Upper lobe of right lung (tissue), 1 donor: ENCODE measurements at places on chromosomes 13 and 19. TPM values are rescaled to one million over a fixed set of nuclear protein-coding genes. Genes with fewer than 3 reads are reported as not detected.

The LHFPL6 gene
- 80.0 TPM for total RNA-seq

The CRB3 gene
- 48.4 TPM for total RNA-seq

The INTS6 gene
- total RNA-seq: 34.3 TPM

The DAND5 gene
- total RNA-seq: not detected

DNA sequence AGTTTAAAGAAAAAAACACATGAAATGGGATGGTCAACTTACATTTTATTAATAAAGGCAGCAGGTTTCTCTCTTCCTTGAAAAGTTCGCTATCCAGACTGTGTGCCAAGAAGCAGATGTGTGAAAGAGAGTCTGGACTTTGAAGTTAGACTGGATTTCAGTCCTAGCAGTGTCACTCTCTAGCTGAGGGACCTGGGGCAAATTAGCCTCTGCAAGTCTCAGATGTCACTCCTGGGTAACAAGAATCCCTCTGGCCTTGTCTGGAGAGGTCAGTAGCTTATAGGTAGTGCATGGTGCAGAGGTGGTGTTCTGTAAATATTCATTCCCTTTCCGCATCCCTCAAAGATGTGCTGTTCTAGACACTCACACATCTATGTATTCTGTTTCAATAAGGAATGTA, 187.6 kb upstream of the RNF113B start:
- no peak for DNase-seq

GRCh38 chr13:97171136-97171535, 51.0 kb upstream of the MBNL2 start:
- DNase-seq: no peak

DNA sequence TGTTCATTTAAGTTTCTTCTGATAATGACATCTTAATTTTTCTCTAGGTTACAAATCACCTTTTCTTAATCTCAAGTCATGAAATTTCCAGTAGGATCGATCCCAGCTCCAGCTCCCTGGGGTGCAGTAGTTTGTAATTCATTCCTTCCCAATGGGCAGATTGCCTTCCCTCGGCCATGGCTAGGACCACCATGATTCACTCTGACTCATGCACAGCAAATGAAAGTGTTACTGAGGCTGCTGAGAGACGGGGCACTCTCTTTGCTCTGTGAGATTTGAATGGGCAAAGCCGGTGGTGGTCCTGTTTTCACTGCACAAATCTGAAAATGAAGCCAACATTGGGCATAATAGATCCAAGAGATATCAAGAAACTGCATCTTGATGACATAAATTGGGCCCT, 202.8 kb upstream of the IRS2 start:
- no peak for DNase-seq

DNA sequence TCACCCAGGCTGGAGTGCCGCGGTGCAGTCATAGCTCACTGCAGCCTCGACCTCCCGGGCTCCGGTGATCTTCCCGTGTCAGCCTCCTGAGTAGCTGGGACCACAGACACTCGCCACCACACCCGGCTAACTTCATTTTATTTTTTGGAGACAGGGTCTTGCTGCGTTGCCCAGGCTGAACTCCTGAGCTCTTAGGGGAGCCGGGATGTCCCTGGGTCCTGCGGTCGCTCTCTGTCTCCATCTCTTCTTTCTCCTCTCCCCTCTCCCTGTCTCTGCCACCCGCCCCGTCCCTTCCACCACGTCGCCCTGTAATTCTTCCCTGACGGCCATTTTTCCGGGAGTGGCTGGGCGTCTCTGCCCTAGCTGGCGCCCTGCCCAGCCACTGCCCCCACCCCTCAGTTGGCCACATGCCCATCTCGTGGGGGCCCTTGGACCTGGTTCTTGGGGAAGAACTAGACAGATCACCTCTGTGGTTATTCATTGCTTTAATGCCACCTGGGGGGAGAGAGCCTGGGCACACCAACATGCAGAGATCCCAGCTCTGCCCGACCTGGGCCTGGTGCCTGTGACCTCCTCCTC, 18.9 kb downstream of the ARID3A start:
- DNase-seq: no peak

- no peak for DNase-seq
Observed at GRCh38 chr19:2591537-2592291, 110.8 kb downstream of the GNG7 start.
